GM23248 (cell line): ENCODE measurements at places on chromosomes 3 and 15.

- no peak for DNase-seq
Observed at GRCh38 chr15:88220443-88221335, 35.9 kb downstream of the NTRK3 start.

- no peak for DNase-seq
Observed at GRCh38 chr15:64425221-64425620, 35.2 kb upstream of the ZNF609 start.

DNA sequence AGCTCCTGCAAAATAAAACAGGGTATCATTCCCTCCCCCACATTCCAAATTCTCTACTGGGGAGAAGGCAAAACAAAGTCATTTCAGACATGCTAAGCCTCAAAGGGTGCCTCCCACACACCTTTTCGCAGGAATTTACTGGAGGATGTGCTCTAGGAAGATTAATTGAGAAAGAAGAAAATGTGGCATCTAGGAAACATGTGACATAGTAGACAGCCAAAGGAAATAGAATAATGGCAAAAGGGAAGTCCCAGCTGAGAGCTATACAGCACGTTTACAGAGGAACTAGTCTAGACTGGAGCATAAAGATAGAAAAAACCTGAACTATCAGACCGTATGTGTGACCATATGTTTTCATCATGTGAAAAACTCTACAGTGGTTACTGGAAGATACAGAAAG is 58.8 kb upstream of the MELTF start:
- no peak for DNase-seq

DNA sequence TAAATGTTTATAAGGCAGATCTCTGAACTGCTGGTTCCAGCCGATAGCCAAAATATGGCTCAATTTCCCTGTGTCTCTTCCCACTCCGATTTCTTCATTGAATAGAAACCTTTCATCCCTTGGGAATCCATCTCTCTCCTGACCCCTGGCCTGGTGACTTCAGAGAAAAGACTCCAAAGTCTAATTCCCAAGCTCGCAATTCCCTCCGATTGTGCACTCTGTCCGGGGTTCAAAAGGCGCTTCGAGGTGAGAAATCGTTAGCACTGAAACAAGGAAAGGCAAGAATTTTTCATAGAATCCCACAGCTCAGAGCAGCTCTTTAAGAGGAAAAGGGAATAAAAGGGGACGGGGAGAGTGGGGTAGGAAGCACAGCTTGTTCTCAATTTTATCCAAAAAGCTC is 18.4 kb upstream of the RAD18 start:
- DNase-seq, result no peak

GRCh38 chr3:169387751-169388696 is 275.5 kb downstream of the MECOM start:
- DNase-seq, result peak; percentile 22

GRCh38 chr15:72271895-72272212 is 500 bp downstream of the PARP6 start:
- DNase-seq, result peak; percentile 50

DNA sequence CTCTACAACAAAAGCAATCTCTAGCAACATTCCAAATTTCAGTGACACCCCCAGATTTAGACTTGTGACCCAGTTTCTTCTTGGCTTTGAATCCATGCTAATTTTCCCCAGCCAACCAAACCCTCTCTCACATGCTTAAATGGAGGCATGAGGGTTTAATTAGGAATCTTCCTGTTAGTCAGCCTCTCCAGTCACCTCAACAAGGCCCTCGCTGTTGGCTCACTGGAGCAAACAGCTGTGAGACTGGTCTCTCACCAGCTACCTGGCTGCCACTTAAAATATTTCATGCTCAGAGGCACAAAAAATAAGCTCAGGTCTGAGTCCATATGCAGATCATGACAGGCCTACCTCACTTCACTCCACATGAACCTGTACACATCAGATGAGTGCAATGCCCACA is 630.4 kb upstream of the ADAMTS9 start:
- DNase-seq, result peak; percentile 38

- DNase-seq, result no peak
Observed at GRCh38 chr3:122898298-122898697, 103.4 kb downstream of the SLC49A4 start.

DNA sequence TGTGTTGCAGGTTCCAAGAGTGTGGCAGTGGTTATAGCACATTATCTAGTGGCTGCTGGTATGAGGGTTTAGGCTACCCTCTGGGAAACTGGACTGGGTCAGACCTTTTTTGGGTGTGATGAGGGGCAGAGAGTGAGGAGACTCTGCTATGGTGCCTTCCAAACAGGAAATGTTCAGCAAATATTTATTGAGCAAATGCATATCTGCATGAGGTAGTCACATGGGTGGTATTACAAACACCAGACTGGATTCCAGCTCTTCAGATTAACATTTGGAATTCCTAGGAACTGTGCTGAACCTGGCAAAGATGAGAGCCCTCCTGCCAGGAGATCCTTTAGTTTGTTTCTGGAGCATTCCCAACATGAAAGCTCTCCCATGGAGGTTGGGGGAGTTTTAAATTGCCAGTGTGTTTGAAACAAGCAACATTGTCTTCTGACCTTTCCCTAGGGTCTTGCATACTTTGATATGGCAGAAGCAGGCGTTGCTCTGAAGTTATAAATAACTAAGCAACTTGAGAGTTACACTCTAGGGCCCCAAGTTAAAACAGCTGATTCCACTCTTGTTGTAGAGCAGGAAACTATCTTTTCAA is 341.2 kb upstream of the C2CD4B start:
- DNase-seq, result peak; percentile 76

DNA sequence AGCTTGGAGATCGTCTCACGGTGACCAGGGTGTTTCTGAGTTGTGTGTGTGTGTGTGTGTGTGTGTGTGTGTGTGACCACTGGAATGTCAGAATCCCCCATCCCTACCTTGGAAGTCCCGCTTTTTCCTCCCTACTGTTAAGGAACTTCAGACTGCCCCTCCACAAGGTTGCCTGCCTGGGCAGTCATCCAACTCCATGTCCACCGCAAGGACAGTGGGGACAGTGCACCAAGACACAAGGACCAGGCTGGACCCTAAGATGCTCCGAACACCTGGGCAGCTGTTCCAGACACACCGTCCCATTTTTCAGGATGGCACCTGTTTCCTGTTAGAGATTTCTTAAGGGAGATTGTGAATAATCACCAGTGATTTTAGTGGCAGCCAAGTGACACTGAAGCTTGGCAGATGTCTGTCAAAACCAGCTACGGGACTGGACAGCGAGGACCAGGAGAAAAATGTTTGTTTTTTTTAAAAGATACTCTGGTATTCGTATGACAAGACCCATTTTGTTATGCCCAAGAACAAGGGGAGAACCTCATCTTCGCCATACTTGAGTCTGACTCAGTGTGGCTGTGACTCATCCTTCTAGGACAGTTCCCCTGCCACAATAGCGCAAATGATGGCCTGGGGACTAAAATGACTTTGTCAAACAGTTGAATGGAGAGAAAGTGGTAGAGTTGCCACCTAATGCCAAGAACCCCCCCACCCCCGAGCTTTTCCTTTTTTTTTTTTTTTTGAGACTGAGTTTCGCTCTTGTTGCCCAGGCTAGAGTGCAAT is 15.5 kb downstream of the PAQR9 start:
- DNase-seq, result peak; percentile 67

DNA sequence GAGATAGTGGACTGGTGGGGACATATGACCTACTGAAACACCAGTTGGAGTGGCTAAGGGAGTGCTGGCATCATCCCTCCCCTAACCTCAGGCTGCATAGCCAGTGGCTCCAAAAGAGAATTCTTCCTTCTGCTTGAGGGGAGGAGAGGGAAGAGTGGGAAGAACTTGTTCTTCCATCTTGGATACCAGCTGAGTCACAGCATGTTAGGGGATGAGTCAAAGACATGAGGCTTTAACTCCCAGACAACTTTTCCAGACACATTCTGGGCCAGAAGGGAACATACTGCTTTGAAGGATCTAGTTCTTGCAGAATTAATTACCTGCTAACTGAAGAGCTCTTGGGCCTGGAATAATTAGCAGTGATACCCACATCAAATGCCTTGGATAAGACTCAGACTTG is 36.8 kb upstream of the PEX5L start:
- DNase-seq, result no peak

DNA sequence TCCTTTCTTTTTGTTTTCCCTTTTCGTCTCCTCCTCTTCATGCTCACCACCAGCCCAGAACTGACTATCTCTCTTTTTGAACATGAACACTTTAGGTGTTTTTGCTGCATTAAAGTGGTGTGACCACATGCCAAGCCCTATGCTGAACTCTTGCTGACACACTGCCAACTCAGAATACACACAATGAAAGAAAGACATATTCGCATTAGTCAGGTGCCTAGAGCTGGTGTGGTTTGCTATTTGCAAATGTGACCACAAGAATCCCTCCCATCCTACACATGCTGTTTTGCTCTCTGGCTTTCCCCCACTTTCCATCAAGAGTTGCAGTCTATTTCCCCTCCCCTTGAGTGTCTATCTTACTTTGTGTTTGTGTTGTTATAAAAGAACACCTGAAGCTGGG is 967.8 kb upstream of the CFAP20DC start:
- peak; percentile 4 for DNase-seq

GRCh38 chr3:158909870-158910269 is 108.0 kb downstream of the MFSD1 start:
- peak; percentile 80 for DNase-seq

GRCh38 chr15:68630211-68630555 is 51.4 kb downstream of the CORO2B start:
- no peak for DNase-seq

- DNase-seq, result no peak
Observed at GRCh38 chr3:115102046-115102445, 45.0 kb downstream of the ZBTB20 start.

- peak; percentile 40 for DNase-seq
Observed at GRCh38 chr15:93017526-93017925, 71.5 kb downstream of the RGMA start.

- no peak for DNase-seq
Observed at GRCh38 chr15:95825671-95826411, 504.7 kb upstream of the NR2F2 start.

DNA sequence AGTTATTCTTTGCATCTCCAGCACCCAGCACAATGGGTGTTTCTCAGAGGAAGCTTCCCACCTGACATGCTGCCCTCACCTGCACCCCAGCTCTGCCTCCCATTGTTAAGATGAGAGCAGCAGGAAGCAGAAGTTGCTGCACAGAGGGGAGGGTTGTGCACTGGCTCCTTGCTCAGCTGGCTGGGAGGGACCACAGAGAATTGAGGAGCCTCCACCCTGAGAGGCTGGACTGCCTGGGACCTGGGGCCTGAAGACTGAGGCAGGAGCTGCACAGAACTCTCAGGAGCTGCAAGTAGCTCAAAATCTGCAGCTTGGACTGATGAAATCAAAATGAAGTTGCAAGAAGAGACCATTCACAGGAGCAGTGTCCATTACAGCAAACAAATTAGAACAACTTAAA is 222.3 kb upstream of the LINGO1 start:
- DNase-seq, result no peak

GRCh38 chr3:108202080-108202479 is 20.1 kb downstream of the IFT57 start:
- peak; percentile 27 for DNase-seq

DNA sequence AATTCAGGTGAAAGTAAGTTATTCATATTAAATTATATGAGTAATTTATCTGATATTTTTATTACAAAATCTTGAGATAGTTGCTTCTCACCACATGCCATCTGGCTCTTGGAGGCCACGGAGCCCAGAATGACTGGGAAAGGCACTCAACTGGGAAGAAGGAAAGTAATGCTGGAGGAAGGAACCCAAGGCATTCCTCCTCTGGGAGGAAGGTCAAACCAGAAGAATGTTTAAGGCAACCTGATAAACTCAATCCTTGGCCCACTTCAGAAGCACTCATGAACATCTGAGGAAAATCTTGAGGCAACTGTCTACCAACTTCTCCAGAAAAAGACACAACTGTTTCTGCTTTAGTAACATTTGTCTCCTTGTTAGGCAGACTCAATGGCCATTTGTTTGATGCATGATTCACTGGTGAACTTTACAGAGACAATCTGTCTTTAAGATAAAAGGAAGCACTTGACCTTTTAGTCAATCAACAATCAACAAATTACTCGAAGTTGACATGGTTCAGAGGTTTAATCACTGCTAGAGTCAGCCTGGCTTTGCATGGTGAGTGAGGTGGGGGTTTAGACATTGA is 261.4 kb upstream of the MME start:
- DNase-seq, result peak; percentile 7

- DNase-seq, result no peak
Observed at GRCh38 chr3:55172913-55173312, 245.1 kb upstream of the LRTM1 start.

DNA sequence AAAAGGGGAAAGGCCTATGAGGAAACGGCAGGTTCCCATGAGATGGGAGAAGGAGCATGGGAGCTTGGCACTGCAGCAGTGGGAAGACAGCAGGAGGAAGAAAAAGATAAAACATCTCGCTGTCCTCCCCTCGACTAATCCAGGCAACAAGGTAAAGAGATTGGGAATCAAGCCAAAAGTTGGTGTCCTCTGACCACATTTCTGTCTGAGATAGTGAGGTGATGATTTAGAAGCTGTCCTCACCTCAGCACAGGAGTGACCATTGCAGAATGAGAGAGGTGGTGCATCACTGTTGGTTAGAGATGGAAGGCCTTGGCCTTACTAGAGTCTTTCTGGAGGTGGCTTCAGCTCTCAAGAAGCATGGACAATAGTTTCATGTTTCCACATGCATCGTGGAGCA is 226.6 kb upstream of the CCDC54 start:
- DNase-seq, result no peak

- DNase-seq, result peak; percentile 78
Observed at GRCh38 chr3:50226888-50227389, 9.1 kb upstream of the GNAI2 start.
